ENCODE measurements at places on chromosomes 2 and 18.

GRCh38 chr2:97849881-97850528 lies 136.6 kb downstream of the ZAP70 start:
- no peak for DNase-seq

- no peak for DNase-seq
These were observed 273.5 kb downstream of the CALCRL start for GRCh38 chr2:187174582-187174981.

- no peak for DNase-seq
These were observed 243.6 kb downstream of the NEDD4L start for GRCh38 chr18:58287353-58288274.

DNA sequence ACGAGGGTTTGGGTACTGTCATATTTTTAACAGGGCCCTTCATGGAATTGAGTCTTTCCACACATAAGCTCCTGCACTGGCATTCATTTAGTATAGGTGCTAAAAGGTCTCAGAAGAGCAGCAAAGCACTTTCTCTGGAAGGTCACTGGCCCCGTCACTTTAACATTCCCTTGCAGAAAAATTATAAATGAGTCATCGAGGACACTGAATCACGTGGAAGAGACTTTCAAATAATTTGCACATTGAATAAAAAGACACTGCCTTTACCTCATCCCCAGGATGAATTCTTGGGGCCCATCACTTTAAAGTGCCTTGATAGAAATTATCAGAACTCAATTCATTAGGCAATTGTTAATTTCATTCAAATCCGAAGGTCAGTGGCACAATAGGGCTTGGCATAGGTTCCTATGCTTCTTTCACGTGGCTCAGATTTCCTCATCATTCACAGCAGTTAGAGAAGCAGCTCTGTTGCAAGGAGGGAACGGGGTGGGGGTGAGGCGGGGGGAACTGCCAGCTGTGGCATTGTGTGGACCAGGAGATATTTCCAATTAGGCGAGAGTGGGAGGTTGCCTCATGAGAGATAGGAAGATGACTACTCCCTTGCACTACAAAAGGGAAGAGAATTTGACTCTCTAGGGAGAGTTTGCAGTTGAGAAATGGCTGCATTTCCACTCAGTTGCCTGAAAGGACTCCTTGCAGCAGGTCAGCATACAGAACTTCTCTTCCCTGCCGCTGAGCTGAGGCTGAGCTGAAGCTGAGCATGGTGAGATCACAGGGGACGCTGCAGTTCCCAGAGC lies 86.3 kb upstream of the NPAS2 start:
- DNase-seq: no peak

GRCh38 chr18:13288509-13289133 lies 70.1 kb downstream of the LDLRAD4 start:
- no peak for DNase-seq

DNA sequence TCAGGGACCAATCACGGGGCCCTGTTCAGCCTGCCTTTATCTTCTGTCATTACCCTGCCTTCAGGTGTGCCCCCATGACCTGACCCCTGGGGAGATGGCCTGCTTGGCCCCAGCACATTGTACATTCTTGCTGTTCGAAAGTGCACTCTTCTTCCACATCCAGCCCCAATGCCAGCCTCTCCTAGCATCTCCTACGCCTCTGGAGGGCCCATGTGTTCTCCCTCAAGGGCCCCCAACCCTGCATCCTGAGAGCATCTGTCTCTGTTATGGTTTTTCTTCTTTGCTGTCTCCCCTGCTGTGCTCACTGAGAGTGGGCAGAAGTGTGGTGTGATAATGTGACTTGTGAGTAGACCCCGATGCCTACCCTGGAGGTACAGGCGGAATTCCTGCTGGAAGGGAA lies 41.5 kb upstream of the OTOS start:
- no peak for DNase-seq

GRCh38 chr2:72548081-72548764 lies 277.6 kb downstream of the EXOC6B start:
- no peak for DNase-seq

DNA sequence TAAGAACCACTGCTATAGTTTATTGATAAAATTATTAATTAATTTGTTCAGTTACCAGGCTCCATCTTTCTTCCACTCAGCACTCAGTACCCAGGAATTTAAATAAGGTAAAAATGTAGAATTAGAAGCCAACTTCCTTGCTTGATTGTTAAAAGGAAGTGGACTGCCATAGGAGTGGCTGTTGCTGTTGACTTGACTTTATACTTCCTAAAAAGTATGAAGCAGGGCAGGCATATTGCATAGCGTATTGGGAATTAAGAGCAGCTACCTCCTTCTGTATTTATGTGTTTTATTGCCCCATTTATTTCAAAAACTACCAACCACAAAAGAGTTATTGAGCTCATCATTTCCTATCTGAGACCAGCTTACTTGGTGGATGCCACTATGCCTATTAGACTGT lies 27.9 kb downstream of the PSMD1 start:
- no peak for DNase-seq

GRCh38 chr2:595831-596592 lies 81.2 kb downstream of the TMEM18 start:
- DNase-seq: no peak

DNA sequence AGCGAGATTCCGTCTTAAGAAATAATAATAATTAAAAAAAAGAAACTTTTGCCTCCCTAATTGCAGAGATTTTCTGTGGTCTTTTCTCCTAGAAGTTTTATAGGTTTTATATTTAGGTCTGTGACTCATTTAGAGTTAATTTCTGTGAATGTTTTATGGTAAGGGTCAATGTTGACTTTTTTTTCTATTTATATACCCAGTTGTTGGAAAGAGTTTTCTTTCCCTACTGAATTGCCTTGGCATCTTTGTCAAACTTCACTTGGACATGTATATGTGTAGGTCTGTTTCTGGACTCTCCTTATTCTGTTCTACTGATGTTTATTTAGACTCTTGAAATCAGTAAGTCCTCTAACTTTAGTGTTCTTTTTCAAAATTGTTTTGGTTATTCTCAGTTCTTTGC lies 5.5 kb downstream of the ZNF512 start:
- no peak for DNase-seq

DNA sequence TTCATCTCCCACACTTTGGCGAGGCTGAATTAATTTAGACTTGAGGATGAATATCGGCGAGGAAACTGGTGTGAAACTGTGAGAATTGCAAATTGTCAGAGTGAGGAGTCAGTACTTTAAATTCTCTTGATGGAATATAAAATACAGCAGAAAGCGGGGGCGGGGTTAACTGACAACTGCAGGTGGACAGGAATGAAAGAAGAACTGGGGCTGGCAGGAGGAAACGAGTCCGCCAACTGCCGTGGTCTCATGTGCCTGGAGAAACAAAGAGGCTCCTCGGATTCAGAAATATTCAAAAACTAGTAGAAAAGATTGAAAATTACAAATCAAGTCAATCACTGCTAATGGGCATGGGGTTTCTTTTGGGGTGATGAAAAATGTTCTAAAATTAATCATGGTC lies 44.3 kb downstream of the MOGAT1 start:
- no peak for DNase-seq

DNA sequence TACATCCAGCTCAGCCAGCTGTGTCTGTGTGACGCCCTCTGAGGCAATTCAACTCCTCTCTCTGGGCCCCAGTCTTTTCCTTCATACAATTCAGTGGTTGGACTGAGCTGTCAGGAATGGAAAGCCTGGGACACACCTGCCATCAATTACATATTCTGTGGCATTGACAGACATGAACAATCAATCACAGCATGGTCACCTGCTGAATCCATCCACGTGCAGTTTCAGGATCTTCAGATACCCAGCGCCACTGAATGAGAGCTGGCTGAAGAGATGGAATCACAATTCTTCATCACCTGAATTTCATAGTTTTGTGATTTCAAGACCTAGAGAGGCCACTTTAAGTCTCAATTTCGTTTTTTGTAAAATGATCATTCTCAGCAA lies 5.1 kb downstream of the ADRA2B start:
- DNase-seq: no peak
